ENCODE measurements at places on chromosomes 16 and 17.
A peak's percentile ranks its signal among the peaks of the same experiment; 100 is the strongest.

DNA sequence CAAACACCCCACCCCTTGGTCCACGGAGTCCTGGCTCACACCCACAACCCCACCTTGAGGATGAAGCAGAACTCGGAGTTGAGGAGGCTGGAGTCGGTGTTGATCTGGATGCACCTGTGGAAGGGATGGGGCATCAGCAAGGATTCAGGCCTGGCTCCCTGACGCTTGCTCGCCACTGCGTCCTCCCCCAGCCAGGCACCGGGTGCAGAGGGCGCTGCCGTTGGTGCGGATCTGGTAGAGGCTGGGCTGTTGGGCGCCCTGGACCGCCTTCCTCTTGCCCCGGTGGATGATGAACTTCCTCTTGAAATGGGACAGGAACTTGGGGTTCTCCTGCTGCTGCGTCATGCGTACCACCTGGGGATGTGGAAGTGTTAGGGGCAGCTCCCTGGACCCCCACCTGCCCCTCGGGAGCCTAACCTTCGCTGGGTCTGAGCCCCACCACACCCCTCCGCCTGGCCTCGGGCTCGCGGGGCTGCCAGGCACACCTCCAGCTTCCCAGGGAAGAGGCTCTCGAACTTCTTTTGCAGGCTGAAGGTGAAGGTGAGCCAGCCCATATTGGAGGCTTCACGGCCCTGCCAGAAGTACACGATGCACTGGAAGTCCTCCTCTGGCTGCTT is 12.3 kb downstream of the FLII start:
- ATAC-seq = no peak

GRCh38 chr16:88831838-88832237 is 20.1 kb upstream of the APRT start:
- no peak for ATAC-seq

DNA sequence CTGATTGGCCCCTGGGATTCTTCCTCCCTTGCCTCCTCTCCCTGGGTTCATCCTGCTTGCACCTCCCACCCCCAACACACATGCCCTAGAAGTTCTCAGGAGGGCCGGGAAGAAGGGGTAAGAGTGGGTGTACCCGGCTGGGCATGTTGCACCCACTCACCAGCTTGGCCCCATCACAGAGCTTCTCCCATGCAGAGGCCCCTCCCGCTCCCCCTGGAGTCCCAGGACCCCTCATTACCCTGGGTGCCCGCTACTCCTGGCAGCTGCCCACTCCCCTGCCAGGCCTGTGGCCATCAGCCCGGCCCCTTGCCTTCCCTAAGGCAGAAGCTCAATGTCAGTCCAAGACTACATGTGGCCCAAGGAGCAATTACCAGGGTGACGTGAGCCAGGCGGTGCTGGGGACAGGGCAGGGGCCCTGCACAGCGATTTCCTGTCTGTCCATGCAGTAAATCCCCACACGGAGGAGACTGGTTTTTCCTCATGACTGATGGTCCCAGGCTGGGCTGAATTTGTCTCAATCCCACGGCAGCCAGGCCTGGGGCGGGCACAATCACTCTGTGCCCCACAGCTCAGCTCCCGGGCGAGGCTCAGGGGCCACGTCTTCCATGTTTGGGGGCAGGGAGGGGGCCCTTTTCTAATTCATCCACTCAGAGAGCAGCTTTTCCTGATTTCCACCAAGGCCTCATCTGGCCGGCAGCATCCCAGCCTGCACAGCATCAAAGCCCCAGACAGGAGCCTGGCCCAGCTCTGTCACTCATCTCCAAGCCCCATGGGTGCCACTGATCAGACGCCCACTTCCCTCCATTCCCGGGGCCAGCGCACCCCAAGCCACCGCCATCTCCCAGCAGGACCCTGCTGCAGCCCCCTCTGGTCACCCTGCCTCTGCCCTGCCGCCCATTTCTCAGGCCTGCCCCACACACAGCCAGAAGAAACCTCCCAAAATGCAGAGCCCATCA is 234.7 kb downstream of the KATNIP start:
- ATAC-seq = no peak

DNA sequence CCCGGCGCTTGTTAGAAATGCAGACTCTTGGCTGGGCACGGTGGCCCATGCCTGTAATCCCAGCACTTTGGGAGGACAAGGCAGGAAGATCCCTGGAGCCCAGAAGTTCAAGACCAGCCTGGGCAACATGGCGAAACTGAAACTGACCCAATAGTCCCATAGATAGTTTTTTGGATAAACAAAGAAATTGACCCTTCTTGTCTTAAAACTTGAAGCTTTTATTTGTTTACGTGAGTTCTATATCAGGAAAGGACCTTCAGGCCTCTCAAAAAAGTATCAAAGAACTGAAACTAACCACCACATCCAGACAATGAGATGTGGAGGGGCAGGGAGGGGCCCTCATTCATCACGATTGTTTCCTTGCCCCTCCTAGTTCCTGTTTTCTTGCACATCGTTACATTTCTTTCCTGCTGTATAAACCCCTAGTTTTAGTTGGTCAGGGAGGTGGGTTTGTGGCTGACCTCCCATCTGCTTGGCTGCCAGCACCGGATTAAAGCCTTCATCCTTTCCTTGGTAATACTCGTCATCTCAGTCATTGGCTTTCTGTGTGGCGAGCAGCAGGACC is 29.9 kb upstream of the PRM1 start:
- ATAC-seq = no peak

- ATAC-seq = no peak
Measured at GRCh38 chr16:53872248-53873221, 168.6 kb downstream of the FTO start.

- ATAC-seq = peak; percentile 28
Measured at GRCh38 chr17:77692571-77693161, 265.8 kb upstream of the TNRC6C start.

GRCh38 chr17:29624586-29624985 is 1.9 kb upstream of the CORO6 start:
- no peak for ATAC-seq

DNA sequence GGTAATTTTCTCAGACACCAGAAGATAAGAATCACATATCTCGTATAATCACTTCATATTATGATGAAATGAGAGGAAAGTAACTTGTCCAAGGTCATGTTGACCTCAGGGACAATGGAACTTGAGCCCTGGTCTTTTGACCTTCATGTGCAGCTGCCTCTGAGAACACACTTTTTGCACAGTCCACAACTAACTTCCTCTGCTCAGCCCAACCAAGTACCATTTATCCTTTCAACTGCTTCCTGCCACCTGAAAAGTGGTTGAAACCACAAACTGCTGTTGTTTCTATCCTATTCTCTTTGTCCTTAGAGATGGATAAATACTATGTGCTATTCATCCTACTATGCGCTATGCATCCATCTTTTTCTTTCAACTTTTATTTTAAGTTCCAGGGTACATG is 2.3 kb upstream of the CCL1 start:
- no peak for ATAC-seq

- ATAC-seq = no peak
Measured at GRCh38 chr16:77234611-77235010, 35.4 kb downstream of the SYCE1L start.

- ATAC-seq = no peak
Measured at GRCh38 chr17:29393436-29393835, 3.3 kb downstream of the TAOK1 start.

DNA sequence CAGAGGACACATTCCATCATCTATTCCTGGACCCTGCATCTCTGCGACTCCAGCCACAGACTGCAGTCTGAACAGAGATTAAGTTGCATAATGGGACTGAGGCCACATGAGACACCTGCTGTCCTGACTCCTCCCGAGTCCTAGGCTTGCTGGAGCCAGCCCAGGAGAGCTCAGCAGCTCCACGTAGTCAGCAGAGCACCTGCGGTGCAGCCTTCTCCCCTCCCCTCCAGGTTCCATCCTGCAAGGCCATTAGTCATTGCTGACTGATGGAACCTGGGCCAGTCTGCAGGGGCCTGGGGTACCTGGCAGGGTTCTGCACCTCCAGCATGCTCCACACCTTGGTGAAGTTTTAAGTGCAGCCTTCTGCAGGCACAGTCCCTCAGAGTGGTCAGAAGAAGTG is 76.7 kb downstream of the PLD6 start:
- ATAC-seq = no peak

GRCh38 chr17:9644910-9645751 is at the start of gene USP43:
TSS of gene USP43 (plus strand) at chr17:9645517. CDS start at chr17:9645633, 116 bp downstream.
- ATAC-seq = no peak

- ATAC-seq = no peak
Measured at GRCh38 chr16:88920618-88921590, 54.4 kb upstream of the PABPN1L start.

- ATAC-seq = no peak
Measured at GRCh38 chr16:28053461-28053860, 10.1 kb downstream of the GSG1L start.

GRCh38 chr16:49835161-49835777 is 20.6 kb downstream of the ZNF423 start:
- ATAC-seq = no peak

DNA sequence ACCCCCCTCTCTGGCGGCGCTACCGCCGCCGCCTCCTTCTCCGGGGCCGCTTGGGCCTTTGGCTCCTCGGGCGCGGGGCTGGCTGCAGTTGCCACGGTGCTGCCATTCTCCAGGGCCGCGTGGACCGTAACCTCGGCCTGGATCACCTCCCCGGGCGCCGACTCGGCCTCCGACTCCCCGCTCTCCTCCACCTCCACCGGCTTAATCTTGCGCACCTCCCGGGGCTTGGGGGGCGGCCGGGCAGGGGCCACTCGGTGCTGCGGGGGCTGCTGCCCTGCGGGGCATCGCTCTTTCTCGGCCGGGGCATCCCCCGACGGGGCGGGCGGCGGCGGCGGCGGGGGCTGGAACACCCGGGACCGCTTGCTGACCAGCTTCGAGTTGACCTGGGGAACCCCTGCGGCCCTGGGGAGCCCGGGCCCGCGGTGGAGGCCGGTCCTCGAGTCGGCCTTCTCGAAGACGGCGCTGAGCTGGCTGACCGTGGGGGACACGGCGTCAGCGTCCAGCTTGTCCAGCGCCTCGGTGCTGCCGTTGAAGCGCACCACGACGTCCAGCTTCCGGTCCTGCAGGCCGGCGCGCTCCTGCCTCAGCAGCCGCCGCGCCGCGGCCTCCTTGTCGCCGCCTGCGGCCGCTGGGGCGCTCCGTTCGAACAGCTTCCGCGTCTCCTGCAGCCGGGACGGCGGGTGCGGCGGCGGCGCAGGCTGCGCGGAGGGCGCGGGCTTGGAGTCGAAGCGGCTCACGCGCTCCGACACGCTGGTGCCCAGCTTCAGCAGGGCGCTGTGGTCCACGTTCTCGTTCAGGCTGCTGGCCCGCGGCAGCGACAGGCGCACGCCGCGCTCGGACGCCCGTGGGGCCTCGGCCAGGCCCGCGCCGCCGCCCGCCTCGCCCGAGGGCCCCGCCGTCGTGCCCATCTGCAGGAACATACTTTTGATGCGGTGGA is 792 bp downstream of the PPP1R9B start:
- peak; percentile 6 for ATAC-seq

GRCh38 chr17:74759243-74759801 is 10.9 kb downstream of the NHERF1 start:
- peak; percentile 79 for ATAC-seq

GRCh38 chr17:76986365-76986764 is 118.2 kb downstream of the MGAT5B start:
- ATAC-seq = no peak

DNA sequence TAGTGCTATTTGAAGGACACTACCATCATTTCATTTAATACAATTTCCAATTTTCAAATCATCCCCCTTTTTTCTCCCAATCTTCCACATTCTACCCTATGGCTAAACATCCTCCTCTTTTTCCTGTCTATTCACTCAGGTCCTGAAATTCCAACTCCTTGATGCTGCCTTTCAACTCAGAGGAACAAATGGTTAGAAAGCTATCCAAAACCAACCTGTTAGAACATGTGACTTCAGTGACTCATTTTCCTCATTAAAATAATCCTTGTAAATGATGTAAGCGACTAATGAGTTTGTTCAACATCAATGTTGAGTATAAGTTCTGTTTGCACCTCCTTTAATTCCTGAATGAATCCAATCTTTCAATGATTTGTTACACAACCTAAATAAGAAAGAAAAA is 5.5 kb downstream of the PSMD12 start:
- ATAC-seq = no peak

DNA sequence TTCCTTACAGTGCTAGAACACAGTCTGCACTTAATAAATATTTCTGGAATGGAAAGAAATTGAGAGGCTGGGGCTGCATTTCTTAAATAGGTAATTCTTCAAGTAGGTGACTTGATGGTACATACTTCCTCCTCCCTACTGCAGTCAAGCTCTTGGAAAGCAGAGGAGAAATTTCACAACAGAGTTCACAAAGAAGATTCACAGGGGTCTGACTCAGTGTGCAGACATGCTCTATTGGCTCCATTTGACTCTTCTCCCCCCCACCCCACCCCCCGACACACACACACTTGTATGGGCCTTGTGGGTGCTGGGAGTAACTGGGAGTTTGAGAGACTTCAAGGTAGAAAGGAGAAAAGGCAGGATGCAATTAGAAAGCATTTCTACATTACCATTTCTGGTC is 6.2 kb upstream of the MYOCD start:
- ATAC-seq = no peak

DNA sequence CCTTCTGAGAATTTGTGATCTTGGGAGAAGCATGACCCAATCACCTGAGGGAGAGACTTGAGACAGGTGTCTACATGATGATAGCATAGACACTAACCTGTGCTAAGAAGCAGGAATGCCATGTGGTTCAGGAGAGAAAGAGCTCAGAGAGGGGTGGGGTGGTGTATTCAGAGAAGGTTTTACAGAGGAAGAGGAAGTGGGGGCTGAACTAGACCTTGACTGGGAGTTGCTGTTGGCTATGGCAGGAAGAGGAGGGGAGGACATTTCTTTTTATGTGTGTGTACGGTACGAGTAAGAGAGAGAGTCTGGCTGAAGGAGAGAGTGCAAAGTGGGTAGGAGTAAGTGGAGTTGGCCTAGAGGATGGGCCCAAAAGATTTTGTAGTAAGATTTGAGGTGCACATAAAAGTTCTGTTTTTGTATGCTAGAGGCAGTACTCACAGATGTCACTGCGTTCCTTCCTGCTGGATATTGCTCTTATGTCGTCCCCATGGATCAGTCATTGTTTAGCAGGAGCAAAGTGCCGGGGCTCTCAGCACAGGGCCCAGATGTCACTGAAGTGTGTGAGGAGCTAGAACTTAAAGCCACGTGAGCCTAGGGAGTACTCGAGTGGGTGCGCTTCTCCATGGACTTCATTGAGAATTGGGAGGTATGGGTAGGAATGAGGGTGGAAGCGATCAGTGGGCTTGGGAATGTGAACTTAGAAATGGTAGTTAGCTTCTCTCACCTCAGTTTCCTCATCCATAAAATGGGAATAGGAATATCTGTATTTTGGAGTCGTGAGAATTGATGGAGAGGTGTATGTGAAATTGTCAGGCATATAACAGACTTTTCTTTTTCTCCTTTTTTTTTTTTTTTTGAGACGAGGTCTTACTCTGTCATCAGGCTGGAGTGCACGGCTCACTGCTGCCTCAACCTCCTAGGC is 22.1 kb downstream of the SLC7A6 start:
- peak; percentile 8 for ATAC-seq

DNA sequence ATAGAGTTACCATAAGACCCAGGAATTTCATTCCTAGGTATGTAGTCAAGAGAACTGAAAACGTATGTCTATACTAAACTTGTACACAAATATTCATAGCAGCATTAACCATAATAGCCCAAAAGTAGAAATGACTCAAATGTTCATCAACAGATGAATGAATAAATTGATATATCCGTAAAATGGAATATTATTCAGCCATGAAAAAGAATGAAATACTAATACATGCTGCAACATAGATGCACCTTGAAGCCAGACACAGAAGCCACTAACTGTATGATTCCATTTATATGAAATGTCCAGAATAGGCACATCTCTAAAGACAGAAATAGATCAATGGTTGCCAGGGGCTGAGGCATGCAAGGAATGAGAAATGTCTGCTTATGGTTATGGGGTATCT is 484.1 kb downstream of the SLC39A11 start:
- ATAC-seq = no peak

- no peak for ATAC-seq
Measured at GRCh38 chr17:31830971-31831858, 27.8 kb downstream of the COPRS start.
